Mucosa of descending colon (tissue), 3 donors: ENCODE measurements at places on chromosomes 3 and 15. TPM values are rescaled to one million over a fixed set of nuclear protein-coding genes. Genes with fewer than 3 reads are reported as not detected.

Gene CX3CR1
- total RNA-seq: 0.94 TPM

Gene GPR149
- total RNA-seq: not detected

Gene HEMK1
- 29.9 TPM for total RNA-seq

Gene EPHA3
- total RNA-seq: 6.6 TPM

Gene MRAS
- total RNA-seq: 2.5 TPM

Gene SV2B
- 0.80 TPM for total RNA-seq

Gene IDH3A
- total RNA-seq: 227 TPM

Gene GPR156
- total RNA-seq: not detected

Gene NR1I2
- total RNA-seq: 79.1 TPM

Gene CTSH
- total RNA-seq: 53.8 TPM

Gene ALG3
- 34.5 TPM for total RNA-seq

Gene ATXN7
- 41.2 TPM for total RNA-seq

Gene MYZAP
- 17.9 TPM for total RNA-seq

Gene RTP1
- not detected for total RNA-seq

GRCh38 chr15:48085591-48085930 lies 35.2 kb upstream of the SLC24A5 start:
- DNase-seq: no peak

- no peak for DNase-seq
These were observed 5.1 kb downstream of the PATL2 start for GRCh38 chr15:44705986-44706385.

DNA sequence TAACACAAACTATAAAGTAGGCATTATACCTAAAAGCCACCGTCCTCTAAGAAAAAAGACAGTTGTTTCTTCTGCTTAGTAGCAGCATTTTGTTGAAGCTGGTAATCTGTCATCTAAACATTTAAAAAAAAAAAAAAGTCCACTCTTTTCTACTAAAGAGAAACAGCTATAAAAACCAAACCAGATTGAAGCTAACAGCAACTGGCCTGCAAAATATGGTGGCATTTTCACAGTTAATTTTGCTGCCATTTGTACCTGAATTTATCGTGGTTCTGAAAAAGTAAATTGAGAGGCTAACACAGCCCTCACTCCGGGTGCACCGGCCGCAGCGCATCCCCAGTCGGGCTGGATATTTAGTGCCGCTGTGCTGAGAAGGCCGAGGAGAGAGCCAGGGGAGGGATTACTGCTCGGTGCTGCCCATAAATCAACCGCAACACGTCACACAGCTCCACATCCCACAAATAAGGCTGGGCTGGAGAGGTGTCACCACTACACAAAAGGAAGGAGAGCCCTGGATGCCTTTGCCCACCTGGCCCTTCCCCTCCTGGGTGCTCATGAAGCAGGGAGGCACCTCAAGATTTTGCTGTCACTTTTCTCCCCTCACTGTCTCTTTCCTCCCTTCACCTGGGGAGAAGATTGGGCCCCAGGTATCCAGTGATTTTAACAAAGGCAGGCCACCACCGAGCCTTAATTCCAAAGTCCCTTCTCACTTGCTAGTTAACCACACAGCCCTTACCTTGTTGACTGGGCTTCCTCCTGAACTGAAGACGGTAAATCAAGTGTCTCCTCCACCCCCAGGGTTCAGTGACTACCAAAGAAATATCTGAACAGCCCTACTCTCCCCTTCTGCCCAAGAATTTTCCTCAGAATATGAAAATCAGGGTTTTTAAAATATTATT lies 44.4 kb downstream of the MECOM start:
- DNase-seq: peak; percentile 66

DNA sequence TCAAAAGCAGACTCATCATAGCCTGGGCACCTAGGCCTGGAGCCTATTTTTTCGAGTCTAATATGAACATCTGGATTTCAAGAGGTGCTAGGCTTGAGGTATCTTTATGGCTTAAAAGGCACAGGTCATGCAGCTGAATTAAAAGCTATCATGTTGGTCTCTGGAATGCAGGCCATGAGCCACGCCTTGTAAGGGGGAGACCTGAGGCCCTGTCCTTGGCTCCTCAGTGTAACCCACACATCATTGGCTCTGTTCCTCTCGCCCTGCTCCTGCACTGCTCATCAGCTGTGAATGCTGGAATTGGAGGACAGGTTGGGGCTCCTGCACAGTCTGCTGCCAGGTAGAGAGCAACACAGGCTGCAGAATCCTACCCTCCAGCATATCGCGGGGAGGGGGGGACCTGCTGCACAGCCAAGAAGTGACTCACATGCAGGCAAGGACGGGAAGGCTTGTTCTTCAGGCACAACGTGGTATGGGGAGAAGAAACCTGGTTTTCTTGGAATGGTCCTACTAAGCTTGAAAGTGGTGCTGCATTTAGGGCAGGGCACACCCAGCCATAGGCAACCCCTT lies 146.0 kb downstream of the CHST2 start:
- no peak for DNase-seq

- no peak for DNase-seq
These were observed 84.6 kb downstream of the SLC9A9 start for GRCh38 chr3:143763564-143764162.

- no peak for DNase-seq
These were observed 248.0 kb upstream of the CNTN3 start for GRCh38 chr3:74862476-74862875.

DNA sequence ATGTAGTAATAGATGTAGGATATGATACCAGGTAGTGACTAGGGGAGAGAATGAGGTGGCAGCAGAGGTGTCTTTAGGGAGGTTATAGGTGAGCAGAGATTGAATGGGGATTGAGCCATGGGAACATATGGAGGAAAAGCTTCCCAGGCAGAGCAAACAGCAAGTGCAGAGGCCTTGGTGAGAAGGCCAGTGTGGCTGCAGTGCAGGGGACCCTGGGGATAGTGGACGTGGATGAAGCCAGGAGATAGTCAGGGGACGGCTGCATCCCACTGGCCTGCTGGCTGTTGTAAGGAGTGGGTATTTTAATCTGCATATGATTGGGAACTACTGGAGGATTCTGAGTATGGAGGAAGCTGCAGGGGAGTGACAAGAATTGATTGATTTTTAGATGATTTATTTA lies 62.7 kb upstream of the TRAK1 start:
- DNase-seq: no peak

GRCh38 chr3:17218587-17218986 lies 333.8 kb downstream of the PLCL2 start:
- no peak for DNase-seq

DNA sequence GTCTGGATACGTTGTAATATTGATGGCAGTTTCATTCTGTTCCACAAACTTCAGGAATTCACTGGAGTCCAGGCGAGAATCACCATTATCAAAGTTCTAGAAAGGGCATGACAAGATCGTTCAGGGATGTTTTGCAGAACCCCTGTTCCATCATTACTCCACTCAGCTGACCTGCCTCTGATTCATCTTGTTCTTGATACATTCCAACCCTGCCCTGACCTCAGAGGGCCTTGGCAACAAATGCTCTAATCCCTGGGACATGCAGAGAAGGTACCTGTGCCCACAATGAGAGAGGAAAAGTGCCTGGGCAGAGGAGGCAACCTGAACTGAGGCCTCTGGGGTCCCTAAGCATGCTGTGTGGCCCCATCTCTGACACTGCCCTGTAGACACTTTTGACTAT lies 45.9 kb downstream of the FSTL1 start:
- DNase-seq: no peak

DNA sequence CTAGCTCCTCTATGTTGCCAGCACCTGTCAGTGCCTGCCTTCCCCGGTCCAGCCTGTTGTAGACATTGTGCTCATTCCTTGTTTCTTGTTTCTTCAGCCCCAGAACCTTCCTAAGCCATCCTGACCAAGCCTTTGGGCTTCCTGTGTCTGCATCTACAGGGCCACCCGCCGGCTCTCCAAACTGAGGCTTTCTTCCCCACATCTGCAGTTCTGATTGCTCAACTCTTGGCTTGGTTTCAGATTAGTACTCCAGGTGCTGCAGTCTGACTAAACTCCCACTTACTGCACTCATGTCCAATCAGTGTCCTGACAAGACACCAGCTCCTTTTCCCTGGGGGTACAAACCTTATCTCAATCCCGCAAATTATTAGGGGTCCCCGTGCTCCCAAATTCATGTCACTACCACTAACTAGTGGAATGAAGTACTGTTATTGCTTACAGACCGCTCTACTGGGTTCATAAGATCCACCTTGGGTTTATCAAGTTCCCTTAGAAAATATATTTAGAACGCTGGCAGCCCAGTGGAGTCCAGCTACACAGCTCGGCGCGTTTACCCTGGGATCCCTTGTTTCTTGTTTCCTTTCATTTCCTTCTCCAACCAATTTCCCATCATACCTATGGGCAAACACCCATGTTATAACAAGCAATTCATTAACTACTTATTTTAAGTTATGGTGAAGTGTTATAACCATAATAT lies 114.2 kb upstream of the TJP1 start:
- no peak for DNase-seq

- DNase-seq: no peak
These were observed 212.1 kb downstream of the GBE1 start for GRCh38 chr3:81549388-81549787.

DNA sequence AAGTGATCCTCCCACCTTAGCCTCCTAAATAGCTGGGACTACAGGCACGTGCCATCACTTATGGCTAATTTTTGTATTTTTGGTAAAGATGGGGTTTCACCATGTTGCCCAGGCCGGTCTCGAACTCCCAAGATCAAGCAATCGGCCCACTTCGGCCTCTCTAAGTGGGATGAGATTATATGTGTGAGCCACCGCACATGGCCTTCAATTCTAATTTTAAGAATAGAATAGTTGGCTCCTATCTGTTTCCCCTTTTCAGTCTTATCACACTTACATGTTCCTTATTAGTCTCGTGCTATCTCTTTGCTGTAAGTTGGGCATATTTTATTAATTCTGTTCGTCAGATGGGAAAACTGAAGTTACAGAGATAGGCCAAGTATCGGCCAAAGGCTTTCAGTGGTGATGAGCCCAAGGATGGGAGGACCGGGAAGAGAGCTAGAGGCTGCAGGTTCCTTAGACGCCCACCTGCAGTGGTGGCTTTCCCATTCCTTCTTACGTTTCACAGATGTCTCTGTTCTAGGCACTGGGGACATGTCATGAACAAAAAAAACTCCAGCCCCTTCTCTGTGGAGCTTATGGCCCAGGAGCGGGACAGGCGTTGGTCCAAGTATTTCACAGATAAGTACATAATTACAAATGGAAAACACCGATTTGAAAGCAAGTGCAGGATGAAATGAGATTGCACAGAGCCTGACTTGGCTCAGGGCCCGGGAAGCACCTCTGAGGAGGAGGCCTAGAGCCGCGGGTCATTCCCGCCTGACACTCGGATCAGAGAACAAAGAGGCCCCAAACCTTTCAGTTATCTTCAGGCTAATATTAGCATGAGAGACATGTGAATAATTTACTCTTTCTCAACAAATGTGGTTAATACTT lies 91.1 kb upstream of the KLF13 start:
- DNase-seq: peak; percentile 52

GRCh38 chr15:33059184-33059583 lies 135.3 kb downstream of the FMN1 start:
- no peak for DNase-seq

DNA sequence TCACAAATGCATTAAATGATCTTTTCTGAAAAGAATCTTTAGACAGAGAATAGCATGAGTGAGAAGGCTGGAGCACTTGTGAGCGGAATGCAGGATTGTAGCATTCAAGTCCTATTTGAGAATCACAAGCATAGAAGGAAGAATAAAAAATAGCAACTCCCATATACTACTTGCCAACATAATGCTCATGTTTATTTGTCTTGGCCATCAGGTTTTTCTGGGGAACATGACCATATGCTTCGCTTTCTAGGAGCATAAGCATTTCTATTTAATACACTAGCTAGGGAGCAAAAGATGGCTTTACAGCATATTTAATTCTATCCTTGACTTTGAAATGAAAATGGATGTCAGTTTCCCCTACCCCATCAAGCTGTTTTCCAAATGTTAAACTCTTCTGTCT lies 170.3 kb upstream of the MITF start:
- DNase-seq: no peak

GRCh38 chr3:156360963-156361362 lies 194.0 kb downstream of the SSR3 start:
- no peak for DNase-seq

DNA sequence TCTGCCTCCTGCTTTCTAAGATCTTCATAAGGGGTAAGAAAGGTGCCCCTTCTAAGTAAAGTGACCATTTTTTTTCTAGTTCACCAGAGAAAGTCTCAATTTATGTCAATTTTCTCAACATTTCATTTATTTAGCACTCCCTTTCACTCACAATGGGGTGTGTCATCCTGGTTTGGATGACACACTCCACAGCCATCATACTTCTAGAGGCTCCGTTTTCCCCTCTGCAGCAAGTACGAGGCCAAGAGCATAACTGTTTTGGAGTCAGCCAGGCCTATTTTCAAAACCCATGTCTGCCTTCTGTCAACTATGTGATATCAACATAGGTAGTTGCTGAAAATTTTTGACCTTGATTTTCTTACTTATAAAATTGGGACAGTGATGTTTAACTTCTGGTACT lies 703.2 kb downstream of the NLGN1 start:
- DNase-seq: no peak

- DNase-seq: no peak
These were observed 32.3 kb upstream of the SYNPR start for GRCh38 chr3:63245726-63246241.

- no peak for DNase-seq
These were observed 117.9 kb upstream of the PTX3 start for GRCh38 chr3:157318639-157319288.

DNA sequence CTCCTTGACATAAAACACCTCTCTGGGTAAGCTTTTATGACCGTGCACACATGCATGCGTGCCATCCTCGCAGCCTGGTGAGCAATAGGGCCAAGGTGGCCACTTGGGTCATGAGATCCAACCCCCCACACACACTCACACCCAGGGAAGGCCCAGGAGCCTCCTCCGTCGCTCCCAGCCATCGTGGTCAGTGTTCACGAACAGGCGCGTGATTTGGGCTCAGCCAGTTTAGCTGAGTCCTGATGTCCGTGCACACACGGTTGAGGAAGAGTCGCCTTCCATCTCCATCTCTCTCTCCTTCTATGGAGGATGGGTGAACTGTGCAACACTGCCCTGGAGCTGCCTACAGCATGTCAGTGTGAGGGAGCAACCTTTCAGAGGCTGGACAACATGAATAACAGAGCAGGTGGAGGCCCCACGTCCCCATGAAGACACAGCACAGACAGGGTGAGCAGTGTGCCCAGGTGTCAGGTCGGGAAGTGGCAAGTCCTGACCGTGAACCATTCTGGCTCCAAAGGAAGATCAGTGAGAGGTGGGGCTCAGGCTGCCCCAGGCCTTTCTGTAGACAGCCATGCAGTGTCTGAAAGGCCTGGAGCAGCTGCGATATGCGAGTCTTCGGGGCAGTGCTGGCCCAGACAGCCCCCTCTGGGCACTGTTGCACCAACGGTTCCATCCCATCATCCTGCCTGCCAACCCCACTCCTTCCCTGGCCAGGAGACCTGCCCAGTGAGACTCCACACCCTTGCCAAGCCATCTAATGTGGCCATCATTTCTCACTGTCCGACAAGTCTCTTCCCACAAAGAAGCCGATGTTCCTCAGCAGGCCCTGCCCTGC lies 253.4 kb downstream of the OCA2 start:
- no peak for DNase-seq
